Germinal center (tissue), 1 donor: ENCODE measurements at places on chromosomes 12 and 14.

- DNase-seq = no peak
Measured at GRCh38 chr12:97797473-97797872, 334.9 kb downstream of the RMST start.

- DNase-seq = no peak
Measured at GRCh38 chr12:169528-170370, 44.2 kb downstream of the SLC6A12 start.

- DNase-seq = no peak
Measured at GRCh38 chr14:88002421-88003075, 2.4 kb upstream of the GPR65 start.

DNA sequence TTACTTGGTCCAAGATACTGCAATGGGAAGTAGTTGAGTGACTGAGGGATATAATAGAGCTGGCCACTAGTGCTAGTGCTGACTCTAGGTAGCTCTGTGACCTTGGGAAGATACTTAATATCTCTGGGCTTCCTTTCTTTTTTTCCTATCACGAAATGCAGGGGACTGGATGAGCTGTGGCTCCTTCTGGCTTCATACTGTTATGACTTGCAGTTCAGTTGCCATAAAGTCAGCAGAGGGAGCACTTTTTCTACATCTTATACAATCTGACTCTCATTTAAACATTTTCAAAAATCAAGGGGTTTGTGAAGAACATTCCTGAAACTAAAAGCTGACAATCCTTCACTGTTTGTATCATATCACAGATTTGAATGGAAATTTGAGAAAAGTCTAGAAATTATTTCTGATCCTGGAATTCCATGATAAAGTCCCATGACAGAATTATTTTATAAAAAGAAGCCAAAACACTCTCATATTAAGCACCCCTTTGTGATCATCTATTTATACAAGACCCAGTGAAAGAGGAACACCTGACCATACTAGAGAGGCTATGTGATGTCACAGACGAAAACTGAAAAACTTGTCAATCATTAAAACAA lies 5.3 kb downstream of the BHLHE41 start:
- DNase-seq = no peak

DNA sequence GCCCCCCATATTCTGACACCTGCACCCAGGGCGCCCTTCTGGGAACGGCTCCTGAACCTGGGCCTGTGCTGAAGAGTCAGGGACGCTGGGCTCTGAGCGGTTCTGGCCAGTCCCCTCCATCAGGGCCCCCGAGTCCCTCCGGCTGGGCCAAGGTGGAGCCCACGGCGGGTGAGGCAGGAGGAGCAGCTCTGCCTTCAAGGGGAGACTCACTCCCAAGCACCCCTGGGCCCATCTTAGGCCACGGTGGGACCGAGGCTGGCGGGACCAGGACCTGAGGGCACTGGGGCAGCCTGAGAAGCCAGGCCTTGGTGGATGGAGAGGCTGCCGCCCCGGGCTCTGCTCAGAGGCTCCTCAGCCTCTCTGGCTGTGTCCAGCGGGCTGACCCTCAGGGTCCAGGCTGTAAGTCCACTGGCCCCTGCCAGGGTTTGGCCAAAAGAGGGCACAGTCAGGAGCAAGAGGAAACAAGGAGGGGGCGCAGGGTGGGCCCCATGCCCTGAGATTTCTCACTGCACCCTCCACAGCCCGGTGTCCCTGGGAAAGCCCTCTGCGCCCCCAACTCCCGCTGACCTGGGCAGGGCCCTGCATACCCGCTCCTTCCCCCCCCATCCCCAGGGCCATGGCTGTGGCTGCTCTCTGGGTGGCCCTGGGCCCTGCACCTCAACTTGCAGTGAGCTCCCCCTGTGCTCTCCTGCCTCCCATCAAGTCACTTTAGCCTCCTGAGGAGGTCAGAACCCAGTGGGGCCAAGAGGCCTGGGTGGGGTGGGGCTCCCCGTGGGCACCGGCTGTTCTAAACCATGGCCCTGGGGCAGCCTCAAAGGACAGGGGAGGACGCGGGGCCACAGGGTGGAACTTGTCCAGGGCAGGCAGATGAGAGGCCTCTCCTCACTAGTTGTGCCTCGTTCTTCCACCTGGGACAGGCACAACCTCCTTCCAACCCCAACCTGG lies 266.4 kb upstream of the SFSWAP start:
- DNase-seq = no peak

DNA sequence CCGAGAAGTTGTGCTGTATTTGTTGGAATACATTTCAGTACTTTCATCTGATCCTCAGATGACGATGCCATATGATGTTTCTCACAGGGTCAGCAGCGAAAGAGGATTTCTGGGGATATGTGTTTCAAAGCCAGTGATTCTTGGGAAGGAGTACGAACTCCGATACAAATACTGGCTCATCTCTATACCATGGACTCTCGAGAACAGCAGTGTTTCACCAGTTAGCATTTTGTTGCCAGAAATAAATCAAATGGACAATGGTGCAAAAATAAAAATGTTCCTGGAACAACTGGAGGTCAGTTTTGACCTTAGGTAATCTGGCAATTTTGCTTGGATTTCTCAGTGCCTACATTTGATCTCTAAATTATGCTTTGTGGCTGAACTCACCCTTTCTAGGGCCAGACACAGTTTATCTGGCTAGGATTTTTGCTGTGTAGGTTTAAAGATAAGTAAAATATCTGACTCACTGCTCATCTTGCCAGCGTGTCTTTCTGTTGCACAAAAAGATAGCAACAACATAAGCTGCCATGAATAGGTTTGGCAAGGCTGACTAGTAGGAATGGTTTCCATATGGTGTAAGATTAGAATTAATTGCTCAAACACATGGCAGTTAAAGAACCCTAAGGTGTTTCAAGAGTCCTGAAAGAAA lies 11.0 kb upstream of the MGP start:
- DNase-seq = no peak

DNA sequence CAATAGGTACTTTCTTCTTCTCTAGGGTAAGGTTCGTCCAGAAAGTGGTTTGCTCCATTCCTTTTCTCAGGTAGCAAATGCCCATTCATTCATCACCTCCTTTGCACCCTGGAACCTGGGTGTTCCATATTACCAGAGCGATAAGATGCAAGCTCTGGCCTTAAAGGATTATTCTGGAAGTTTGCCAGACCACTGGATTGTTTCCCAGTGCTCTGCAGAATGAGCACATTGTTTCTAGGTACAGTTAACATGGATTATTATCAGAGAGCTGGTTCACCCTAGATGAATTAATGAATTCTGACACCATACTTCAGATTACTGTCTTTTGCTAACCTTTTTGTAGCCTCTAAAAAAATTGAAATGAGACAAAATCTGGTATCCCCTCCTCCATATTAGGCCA lies 170.9 kb upstream of the BMP4 start:
- no peak for DNase-seq

GRCh38 chr12:100860611-100861010 lies 66.0 kb downstream of the ANO4 start:
- DNase-seq = no peak

GRCh38 chr12:126212824-126213223 lies 1147.6 kb downstream of the AACS start:
- no peak for DNase-seq

DNA sequence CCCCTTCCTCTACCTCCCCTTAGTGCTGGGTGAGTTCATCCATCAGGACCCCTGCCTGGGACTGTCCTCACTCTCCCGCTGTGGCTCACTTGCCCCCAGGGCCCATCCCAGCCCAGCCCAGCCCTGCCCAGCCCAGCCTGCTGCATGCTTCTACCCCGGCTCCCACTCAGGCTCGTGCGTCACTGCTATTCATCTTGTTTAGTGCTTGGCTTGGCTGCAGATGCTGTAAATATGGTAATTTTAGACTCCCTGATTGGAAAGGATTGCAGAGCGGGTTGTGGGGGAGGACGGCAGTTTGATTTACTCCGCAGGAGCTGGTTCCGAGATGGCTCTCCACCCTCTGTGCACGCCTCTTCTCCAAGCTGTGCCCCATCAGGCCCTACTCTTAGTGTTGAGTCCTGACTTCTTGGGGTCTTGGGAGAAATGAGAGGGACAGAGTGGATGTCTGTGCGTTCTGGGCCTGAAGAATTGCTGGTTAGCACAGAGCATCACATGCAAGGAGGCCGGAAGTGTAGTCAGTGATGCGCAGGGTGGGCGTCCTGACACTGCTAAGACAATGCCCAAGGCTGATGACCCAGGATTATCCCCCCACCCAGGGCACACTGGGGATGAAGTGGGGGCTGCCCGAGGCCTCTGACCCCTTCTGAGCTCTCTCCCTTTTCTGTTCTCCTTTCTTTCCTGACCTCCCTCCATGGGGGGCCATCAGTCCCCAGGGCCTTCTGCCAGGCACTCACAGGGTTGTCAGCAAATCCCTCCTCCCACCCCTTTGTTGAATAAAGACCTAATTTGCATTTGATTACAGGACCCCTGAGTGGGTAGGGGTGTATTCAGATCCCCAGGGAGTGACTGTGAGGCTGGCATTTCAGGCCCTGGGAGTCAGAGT lies 244.4 kb downstream of the ZFP36L1 start:
- DNase-seq = no peak

DNA sequence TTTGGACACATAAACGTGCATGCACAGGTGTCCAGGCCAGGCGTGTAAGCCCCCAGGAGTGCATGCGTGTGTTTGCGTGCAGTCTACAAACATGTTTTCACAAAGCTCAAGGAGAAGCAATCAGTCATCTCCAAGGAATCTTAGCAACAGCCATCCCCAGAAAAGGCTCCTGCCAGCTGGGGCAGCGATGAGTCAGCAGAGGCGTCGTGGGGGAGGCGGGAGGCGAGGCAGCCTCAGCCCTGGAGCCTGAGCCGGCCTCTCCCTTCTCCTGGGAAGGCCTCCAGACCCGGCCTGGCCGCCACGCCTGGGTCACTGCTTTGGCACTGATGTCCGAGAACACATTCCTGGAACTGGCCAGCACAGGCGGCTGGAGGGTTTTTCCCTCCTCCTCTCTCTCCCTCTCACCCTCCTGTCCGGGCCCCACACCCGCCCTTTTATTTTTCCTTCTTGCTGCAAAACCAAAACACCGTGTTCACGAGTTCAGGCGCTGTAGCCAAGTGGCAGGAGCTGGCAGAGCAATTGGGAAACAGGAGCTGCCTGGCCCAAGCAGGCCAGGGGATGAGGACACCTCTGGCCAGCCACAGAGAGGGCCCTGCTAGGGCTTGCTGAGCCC lies 92.7 kb downstream of the LRRC74A start:
- no peak for DNase-seq

DNA sequence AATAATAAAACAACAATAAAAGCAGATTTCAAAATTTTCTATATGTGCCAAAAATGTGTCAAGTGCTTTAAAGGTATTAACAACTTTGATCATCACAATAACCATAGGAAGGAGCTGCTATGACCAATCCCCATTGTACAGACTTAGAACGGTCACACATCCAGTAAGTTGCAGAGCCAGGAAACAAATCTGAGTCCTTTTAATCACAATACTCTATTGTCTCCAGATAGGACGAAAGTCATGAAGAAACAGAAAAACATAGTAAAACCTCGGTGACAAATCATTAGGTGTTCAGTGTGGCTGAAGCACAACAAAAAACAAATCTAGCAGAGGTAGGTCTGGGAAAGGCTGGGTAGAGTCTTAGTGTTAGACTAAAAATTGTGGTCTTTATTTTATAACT lies 178.8 kb downstream of the GRIP1 start:
- DNase-seq = no peak

- no peak for DNase-seq
Measured at GRCh38 chr12:14576896-14577295, 9.2 kb upstream of the PLBD1 start.

DNA sequence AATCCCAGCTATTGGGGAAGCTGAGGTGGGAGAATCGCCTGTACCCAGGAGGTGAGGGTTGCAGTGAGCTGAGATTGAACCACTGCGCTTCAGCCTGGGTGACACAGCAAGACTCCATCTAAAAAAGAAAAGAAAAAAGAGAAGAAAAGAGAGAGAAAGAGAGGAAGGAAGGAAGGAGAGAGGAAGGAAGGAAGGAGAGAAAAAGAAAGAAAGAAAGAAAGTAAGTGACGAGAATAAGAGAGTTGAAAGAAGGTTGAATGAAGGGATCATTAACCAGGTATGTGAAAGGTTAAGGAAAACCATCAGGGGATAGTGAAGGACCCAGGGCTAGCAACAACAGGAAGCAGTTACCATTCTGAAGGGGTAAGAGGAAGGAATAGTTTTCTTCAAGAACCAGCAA lies 4.2 kb upstream of the DTD2 start:
- no peak for DNase-seq

DNA sequence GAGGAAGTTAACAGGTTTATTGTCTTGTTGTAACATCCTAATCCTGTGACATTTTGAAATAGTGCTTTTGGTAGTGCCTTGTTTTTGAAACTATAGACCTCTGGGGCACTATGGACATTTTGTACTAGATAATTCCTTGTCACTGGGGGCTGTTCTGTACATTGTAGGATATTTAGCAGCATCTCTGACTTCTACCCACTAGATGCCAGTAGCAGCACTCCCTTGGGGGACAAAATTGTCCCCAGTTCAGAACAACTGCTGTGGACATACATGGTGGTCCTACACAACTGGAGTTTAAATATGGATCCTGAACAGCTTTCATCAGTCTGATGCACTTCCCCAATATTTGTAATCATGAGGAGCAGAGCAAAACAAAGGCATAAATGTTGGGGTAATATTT lies 264.7 kb downstream of the RAD51B start:
- no peak for DNase-seq

- DNase-seq = no peak
Measured at GRCh38 chr12:28110329-28110728, 79.9 kb upstream of the CCDC91 start.

- DNase-seq = no peak
Measured at GRCh38 chr12:19039515-19039914, 90.0 kb upstream of the PLEKHA5 start.

DNA sequence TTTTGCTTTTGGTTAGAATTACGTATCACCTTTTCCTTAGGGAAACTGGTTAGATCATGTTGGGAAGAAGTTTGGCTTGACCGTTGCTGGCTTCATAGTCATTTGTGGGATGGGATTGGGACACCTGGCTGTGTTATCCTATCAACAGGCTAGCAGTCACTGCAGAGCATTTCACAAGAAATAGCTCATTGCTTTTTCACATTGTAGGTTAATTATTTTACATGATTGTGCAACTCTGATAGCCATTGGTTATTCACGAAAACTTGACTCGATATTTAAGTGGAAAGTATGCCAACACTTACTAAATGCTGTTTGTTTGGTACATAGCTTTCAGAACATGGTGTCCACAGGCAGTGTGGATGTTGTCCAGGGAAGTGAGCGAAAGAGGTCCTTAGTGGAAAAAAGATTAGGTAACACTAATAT lies 89.4 kb downstream of the NKX2-1 start:
- DNase-seq = no peak
